ENCODE measurements at places on chromosomes 12 and 14. TPM values are rescaled to one million over a fixed set of nuclear protein-coding genes. Genes with fewer than 3 reads are reported as not detected.

LMO3 gene
- total RNA-seq = 0.39 TPM

TAS2R10 gene
- 1.2 TPM for total RNA-seq

TGM1 gene
- total RNA-seq = 0.65 TPM

LYZ gene
- not detected for total RNA-seq

HOXC12 gene
- total RNA-seq = not detected

GPX2 gene
- not detected for total RNA-seq

SAMD15 gene
- total RNA-seq = 1.7 TPM

ZDHHC22 gene
- total RNA-seq = not detected

ING4 gene
- 26.9 TPM for total RNA-seq

TSPAN8 gene
- 108 TPM for total RNA-seq

NINJ2 gene
- 1.0 TPM for total RNA-seq

GALNT8 gene
- not detected for total RNA-seq

ACRBP gene
- 0.26 TPM for total RNA-seq

ST8SIA1 gene
- 2.2 TPM for total RNA-seq

TAS2R19 gene
- total RNA-seq = 5.1 TPM

SERPINA10 gene
- not detected for total RNA-seq

ADGRD1 gene
- total RNA-seq = 3.1 TPM

UBR7 gene
- 23.8 TPM for total RNA-seq

RD3L gene
- not detected for total RNA-seq

CMKLR1 gene
- total RNA-seq = 5.4 TPM

CACNA1C gene
- 10.0 TPM for total RNA-seq
